Stimulated activated CD4-positive, alpha-beta T cell treated with anti-CD3 and anti-CD28 coated beads, Interleukin-4, amount 100 ng/mL, for 24 hours (primary cell): ENCODE measurements at places on chromosomes 7 and 10.

- no peak for DNase-seq
These were observed 171.2 kb downstream of the PTPRN2 start for GRCh38 chr7:158416283-158416933.

DNA sequence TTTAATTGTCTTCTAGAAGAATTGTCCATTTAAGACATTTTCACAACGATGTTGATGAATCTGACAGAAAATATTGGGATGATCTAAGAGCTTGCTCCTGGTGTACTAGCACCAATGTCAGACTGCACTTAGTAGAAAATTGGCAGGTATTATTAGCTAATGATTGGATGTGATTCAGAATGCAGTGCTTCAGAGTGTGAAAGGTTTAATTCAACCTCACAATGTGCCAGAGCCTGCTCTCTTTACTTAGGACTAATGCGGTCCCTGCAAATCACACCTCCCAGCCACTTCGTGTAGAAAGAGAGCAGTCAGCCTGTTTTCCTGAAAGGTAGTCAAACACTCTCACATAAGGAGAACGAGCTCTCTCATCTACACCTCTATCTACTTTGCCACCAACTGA lies 197.5 kb downstream of the ZNF438 start:
- DNase-seq = no peak

- DNase-seq = no peak
These were observed 131.1 kb downstream of the MAPK8 start for GRCh38 chr10:48437546-48437945.

GRCh38 chr7:64887756-64888508 lies 15.1 kb upstream of the ZNF273 start:
- peak; percentile 38 for DNase-seq

- no peak for DNase-seq
These were observed 27.3 kb upstream of the KMT2C start for GRCh38 chr7:152462995-152463708.

DNA sequence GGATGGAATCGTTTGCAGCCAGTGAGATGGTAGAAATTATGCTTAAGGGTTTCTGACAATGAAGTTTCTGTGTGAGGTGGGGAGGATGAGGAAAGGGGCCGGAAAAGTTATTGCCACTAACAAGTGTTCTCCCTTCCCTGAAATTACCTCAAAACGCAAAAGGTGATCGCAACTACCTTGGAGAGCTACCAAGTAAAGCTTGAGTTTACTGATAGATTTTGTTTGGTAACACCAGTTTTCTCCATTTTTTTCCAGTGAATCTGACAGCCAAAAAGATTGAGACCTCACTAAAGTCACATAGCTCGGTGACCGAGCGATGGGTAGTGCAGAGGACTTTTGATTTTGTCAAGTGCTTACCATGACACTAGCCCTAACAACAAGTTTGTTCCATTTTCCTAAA lies 1.6 kb downstream of the SUV39H2 start:
- no peak for DNase-seq

DNA sequence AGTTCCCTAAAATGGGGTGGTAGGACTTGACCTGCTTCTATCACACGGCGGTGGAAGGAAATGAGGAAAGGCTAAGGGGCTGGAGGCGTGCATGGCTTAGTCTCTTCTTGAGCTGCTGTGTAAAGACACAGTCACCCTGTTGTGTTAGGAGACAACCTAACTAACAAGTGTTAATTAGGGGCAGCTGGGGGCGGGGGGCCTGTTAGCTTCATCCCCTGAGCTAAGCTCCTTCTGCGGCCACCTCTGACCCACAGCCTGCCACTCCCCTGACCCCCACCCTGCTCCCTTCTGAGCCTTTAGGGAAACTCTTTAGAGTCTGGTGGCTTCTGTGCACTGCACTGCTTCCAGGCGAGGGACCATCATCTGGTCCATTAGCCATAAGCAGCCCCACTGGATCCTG lies 28.0 kb downstream of the COL17A1 start:
- no peak for DNase-seq

DNA sequence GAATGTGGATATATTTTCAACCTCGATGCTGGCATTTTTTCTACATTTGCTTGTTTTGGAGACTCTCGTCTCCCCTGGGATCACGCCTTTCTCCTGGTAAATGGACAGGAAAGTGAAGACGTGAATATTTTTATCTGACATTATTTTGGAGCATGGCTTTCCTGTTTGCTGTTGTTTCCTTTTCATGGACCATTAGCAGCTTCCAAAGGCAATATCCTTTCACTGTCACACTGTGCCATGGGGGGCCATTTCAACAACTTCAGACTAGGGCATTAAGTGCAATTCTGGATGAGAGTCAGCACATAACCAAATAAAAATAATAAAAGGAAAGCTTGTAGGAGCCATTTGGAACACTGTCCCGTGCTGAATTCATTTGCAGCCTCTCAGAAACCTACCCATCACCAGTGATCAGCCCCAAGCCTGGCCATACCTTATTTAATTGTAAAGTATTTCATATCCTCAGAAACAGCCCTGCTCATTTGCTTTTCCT lies 75.9 kb upstream of the NEUROD6 start:
- DNase-seq = no peak

GRCh38 chr10:102731222-102731800 lies 12.4 kb upstream of the WBP1L start:
- no peak for DNase-seq

DNA sequence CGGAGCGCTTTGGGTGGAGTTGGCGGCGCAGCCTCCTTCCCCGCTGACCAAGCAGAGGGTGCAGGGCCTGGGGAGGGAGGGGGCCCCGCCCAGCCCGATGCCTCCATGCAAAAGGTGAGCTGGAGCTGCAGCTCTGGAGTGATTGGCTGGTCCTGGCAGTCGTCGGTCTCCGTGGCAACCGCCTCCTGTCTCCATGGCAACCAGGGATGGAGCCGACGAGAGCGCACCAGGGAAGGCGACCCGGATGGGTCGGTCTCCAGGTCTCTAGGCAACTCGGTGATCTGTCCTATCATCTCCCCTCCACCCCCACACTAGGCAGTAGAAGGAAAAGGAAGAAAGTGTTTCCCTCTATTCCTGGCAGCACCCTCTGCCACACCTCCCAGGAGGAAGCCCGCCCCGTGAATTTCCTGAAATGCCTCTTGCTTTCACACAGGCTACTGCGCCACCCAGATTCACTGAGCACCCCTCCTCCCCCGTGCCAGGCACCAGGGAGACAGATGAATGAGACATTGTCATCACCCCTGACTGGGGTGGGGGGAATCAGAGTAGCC lies 647 bp upstream of the NACAD start:
- peak; percentile 66 for DNase-seq

- no peak for DNase-seq
These were observed 729.9 kb downstream of the ZWINT start for GRCh38 chr10:55631071-55631654.

GRCh38 chr7:48042216-48042615 lies 6.9 kb downstream of the C7orf57 start:
- DNase-seq = no peak

GRCh38 chr7:82419200-82419599 lies 24.4 kb downstream of the CACNA2D1 start:
- DNase-seq = no peak

GRCh38 chr7:1054861-1055450 lies 10.6 kb downstream of the GPR146 start:
- DNase-seq = peak; percentile 46

GRCh38 chr10:1498746-1499358 lies 238.5 kb downstream of the ADARB2 start:
- DNase-seq = no peak

- no peak for DNase-seq
These were observed 146.8 kb downstream of the LRRTM3 start for GRCh38 chr10:67072654-67073053.

GRCh38 chr7:125391921-125392320 lies 462.3 kb upstream of the POT1 start:
- no peak for DNase-seq

- no peak for DNase-seq
These were observed 451.4 kb upstream of the VSTM2A start for GRCh38 chr7:54090652-54091213.

DNA sequence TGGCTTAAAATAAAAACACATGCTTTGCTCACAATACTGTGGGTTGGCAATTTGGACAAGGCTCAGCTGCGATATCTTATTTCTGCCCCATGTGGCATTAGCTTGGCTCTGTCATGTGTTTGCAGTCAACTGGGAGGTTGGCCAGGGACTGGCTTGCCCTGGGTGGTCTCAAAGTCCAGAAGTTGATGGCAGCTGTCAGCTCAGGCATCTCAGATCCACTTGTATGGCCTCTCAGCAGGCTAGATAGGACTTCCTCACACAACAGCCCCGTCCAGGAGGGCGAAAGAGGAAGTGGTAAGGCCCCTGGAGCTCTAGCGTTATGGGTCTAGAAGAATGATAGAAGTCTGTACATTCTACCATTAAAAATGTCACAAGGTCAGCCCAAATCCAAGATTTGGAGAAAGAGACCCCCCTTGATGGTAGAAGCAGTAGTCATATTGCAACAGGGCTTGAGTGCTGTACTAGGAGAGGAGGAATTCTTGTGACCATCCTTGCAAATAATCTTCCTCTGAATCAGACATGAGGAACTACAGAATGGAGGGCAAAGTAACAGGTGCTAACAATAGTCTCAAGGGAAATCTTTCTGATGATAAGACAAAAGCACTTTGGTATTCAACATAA lies 166.2 kb downstream of the FAM107B start:
- no peak for DNase-seq

DNA sequence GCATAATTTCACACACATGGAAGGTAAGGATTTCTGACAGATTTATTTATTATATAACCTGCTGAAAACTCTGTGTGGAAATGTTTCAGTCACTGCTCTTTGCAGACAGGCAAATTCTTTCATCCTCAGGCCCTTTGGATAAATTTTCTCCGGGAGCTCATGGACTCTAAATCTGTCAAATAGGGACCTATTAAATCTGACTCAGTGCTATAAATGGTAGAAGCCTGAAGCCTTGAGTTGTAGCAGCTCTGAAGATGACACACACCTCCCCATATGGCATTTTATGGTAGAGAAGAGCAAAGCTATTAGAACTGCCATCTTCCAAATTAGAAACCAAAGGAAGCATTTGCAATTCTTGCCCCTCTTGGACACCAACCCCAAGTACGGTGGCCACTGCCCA lies 808.7 kb downstream of the XPNPEP1 start:
- no peak for DNase-seq

DNA sequence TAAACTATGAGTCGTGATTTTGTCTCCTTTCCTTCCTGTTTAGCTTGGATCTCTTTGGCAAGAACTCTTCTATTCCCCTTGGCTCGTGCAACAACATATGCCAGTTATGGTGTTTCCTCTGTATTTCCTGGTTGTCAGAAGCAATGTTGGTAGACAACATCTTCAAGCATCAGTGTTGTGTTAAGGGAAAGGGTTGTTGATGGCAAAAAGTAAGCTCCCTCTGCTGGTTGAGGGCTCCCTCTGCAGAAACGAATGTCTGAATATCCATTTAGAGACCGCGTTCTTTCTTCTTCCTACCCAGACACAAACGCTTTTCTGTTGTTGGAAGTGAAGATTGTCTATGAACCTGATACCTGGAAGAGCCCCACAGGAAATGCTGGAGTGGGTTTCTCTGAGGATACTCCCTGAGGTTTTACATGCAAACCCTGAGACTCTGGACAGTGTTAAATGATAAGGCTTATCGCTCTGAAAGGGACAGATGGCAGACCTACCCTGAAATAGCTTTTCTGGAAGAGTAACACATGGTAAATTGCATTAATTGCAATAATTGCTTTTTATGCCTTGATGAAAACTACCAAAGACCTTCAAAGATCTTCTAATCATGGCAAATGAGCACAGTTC lies 23.5 kb upstream of the C1QL3 start:
- no peak for DNase-seq

- no peak for DNase-seq
These were observed 93.6 kb downstream of the CACNB2 start for GRCh38 chr10:18233775-18234174.

GRCh38 chr10:116209781-116210180 lies 63.2 kb downstream of the GFRA1 start:
- no peak for DNase-seq

- no peak for DNase-seq
These were observed 126.5 kb downstream of the SLIT1 start for GRCh38 chr10:97059006-97059871.

DNA sequence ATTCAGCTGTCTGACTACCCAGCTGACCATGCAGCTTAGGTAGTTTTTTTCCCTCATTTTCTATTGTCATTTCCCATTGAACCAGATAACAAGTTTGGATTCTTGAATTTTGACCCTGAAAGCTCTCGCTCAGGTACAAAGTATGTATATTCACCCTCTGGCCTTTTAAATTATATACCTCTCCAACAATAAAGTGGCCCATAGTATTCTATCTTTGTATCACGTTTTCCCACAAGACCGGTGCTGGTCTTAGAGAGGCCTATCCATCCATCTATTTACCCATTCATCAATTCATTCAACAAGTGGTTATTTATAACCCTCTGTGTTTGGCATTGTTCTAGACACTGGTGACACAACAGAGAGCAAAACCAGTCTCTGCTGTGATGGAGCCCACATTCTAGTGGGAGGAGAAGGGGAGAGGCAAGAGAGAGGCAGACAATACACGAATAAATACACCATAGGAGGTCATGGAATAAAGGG lies 35.2 kb upstream of the NPSR1 start:
- DNase-seq = no peak

GRCh38 chr7:68914006-68914405 lies 684.3 kb upstream of the AUTS2 start:
- no peak for DNase-seq

- no peak for DNase-seq
These were observed 40.6 kb upstream of the PIK3CG start for GRCh38 chr7:106824458-106824857.

DNA sequence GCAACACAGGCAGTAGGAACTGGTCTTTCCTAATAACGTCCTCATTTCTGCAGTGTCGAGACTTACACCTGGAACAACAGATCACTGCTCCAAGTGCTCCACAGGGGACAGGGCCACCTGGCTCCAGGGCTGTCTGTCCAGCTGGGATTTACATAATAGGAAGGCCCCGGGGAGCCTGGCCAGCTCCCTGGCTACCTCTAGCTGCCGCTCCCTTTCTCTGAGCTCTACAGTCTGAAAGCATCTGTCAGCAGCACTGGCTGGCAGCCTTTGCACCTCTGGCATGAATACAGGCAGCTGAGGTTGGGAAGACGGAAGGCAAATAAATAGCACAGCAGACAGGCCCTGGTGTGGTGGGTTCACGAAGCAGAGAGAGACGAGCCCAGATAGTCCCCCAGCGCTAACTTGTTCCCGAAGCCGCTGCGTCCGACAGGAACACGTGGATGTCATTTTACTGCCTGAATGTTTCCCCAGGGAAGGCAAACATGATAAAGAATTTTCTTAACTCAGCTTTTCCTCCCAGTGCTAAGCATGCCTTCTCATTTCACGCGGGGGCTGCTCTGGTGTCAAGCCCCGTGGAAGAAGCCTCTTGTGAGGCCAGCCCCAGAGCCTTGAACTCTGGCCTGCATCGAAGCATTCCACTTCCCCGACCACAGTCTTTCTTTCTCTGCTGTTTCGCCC lies 105.4 kb downstream of the ITIH5 start:
- DNase-seq = no peak

DNA sequence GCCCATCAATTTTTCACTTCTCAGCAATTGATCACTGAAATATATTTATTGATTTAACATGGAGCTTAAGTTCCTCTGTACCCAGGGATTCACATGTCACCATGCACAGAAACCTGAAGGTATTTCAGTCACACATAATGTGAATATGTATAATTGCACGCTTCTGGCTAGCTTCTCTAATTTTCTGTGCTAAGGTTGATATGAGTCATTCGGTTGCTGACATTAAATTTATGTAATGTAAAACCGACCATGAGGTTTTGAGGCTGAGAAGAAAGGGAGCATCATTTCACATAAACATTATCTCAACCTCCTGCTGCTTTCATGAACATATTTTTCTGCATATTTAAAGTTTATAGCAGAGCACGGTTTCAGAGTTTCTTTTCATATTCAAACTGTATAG lies 381.0 kb upstream of the TPK1 start:
- no peak for DNase-seq
